ENCODE measurements at places on chromosomes 4 and X. TPM values are rescaled to one million over a fixed set of nuclear protein-coding genes. Genes with fewer than 3 reads are reported as not detected.

TEC gene
- 2.7 TPM for total RNA-seq

CCNB3 gene
- total RNA-seq, result 1.0 TPM

- DNase-seq, result no peak
- no peak overlapping the region for H3K4me3 ChIP-seq
- no peak overlapping the region for H3K27ac ChIP-seq
- H3K4me1 ChIP-seq, result peaks cover 8% of the 10 kb centered on the region
- H3K36me3 ChIP-seq, result no peaks in the 10 kb centered on the region
Observed at GRCh38 chr4:77434299-77435092, 171.1 kb upstream of the CXCL13 start.

- no peaks in the 10 kb centered on the region for H3K36me3 ChIP-seq
- no peaks in the 10 kb centered on the region for H3K27me3 ChIP-seq
- no peaks in the 10 kb centered on the region for H3K4me1 ChIP-seq
- no peak for DNase-seq
Observed at GRCh38 chrX:37701588-37701987, 16.0 kb downstream of the XK start.

DNA sequence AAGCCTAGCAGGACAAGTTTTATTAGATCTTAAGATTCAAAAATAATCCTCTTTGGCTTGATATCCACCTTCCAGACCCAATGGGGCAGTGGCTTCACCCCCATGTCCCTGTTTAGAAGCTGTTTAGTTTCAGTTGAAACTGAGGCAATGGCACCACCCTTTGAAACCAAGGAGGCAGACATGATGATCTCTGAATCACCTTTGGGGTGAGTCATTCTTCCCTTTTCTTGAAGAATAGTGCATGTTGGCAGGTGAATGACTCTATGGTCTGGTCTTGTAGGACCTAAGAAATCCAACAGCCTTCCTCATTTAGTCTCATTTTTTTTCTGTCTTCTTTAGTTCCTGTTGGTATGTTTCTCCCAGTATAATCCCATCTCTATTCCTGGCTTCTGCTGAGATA is 29.5 kb upstream of the BMP15 start:
- DNase-seq, result no peak
- no peaks in the 10 kb centered on the region for H3K36me3 ChIP-seq
- H3K27me3 ChIP-seq, result peaks cover 2% of the 10 kb centered on the region
- no peak overlapping the region for H3K27ac ChIP-seq

- no peak overlapping the region for H3K4me3 ChIP-seq
- peaks cover 30% of the 10 kb centered on the region for H3K4me1 ChIP-seq
- H3K27ac ChIP-seq, result no peak overlapping the region
- DNase-seq, result no peak
- no peaks in the 10 kb centered on the region for H3K27me3 ChIP-seq
- H3K36me3 ChIP-seq, result peaks cover 67% of the 10 kb centered on the region
Observed at GRCh38 chrX:48461830-48462229, 8.2 kb downstream of the SLC38A5 start.

DNA sequence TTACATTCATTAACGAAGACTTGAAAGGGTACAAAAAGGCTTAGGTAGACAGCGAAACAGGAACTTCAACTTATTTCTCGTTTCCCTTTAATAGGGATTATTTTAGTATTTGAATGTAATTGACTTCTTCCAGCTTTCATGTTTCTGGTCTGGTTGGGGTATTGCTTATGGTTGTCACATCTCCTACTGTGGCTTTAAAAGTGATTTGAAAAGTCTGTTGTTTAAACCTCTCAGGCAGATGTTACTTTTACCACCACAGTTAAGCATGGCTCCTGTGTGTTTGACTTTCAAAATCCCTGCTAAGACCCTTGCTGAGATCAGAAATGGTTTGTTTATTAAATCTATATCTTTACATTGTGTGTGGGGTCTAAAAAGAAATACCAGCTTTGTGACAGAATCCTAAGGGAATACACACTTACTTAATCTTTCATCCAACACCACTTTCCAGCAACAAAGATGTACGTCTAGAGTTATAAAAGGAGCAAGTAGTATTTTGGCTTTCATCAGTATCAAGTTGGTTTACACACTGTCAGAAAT is 661.2 kb downstream of the FAT4 start:
- no peak overlapping the region for H3K4me3 ChIP-seq
- H3K27me3 ChIP-seq, result no peaks in the 10 kb centered on the region
- H3K4me1 ChIP-seq, result no peaks in the 10 kb centered on the region
- H3K36me3 ChIP-seq, result no peaks in the 10 kb centered on the region
- no peak overlapping the region for H3K27ac ChIP-seq
- DNase-seq, result no peak

GRCh38 chr4:92304606-92305005 is 840 bp downstream of the GRID2 start:
- peaks cover 33% of the 10 kb centered on the region for H3K27me3 ChIP-seq
- H3K4me1 ChIP-seq, result peaks cover 2% of the 10 kb centered on the region
- DNase-seq, result no peak

RS1 gene
- total RNA-seq, result not detected

- no peak overlapping the region for H3K4me3 ChIP-seq
- H3K27ac ChIP-seq, result no peak overlapping the region
- no peaks in the 10 kb centered on the region for H3K36me3 ChIP-seq
- no peaks in the 10 kb centered on the region for H3K4me1 ChIP-seq
- no peak for DNase-seq
Observed at GRCh38 chr4:96240041-96240440, 400.1 kb downstream of the PDHA2 start.

GRCh38 chrX:150192816-150193215 is 170.3 kb upstream of the MAMLD1 start:
- H3K4me3 ChIP-seq, result no peak overlapping the region
- no peaks in the 10 kb centered on the region for H3K4me1 ChIP-seq
- no peaks in the 10 kb centered on the region for H3K36me3 ChIP-seq
- peak; percentile 1 for DNase-seq
- H3K27me3 ChIP-seq, result no peaks in the 10 kb centered on the region

DNA sequence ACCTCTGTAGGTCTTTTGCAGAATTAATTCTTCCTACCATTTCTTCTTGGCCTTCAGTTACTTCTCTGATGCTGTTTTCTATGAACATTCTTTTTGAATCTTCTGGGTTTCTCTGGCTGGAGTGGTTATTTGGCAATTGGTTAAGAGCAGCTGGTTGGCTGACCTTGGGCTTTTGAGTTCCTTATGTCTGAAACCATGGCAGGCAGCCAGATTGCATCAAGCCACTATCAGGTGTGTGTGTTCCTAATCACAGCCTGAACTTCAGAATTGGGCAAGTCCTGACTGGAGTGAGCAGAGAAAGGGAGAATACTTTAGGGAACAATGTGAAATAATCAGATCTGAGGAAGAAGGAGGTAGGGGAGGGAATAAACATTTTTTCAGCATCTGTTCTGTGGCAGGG is 90.2 kb downstream of the ARHGAP10 start:
- no peak for DNase-seq
- H3K4me3 ChIP-seq, result no peak overlapping the region
- peaks cover 2% of the 10 kb centered on the region for H3K4me1 ChIP-seq
- no peak overlapping the region for H3K27ac ChIP-seq
- H3K36me3 ChIP-seq, result peaks cover 3% of the 10 kb centered on the region
- no peaks in the 10 kb centered on the region for H3K27me3 ChIP-seq

NDST3 gene
- total RNA-seq, result not detected

GRCh38 chr4:160184884-160185283 is 1082.0 kb downstream of the RAPGEF2 start:
- H3K4me1 ChIP-seq, result no peaks in the 10 kb centered on the region
- no peaks in the 10 kb centered on the region for H3K36me3 ChIP-seq
- H3K27me3 ChIP-seq, result no peaks in the 10 kb centered on the region
- DNase-seq, result no peak

- H3K27me3 ChIP-seq, result peaks cover 24% of the 10 kb centered on the region
- no peak overlapping the region for H3K4me3 ChIP-seq
Observed at GRCh38 chrX:40004246-40004535, 93.6 kb downstream of the BCOR start.

DNA sequence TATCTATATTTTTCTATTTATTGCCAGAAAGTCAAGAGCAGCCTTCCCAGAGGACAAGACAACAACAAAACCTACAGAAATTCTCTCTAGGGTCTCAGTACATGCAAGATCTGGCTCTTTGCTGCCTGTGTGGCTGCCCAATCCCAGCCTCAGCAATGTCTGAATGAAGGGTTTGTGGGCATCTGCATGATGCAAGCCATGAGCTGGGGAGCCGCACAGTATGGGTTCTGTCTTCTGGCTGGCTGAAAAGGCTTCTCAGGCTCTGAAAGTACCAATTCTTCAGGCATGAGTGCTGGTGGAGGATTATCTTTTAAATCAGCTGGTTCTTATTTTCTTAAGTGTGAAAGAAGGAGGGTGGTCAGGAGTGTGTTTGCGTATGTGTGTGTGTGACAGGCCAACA is 104.6 kb downstream of the PDGFRA start:
- no peak for DNase-seq
- no peaks in the 10 kb centered on the region for H3K36me3 ChIP-seq
- no peaks in the 10 kb centered on the region for H3K4me1 ChIP-seq

GRCh38 chr4:26124753-26125321 is 196.0 kb upstream of the RBPJ start:
- H3K36me3 ChIP-seq, result peaks cover 19% of the 10 kb centered on the region
- no peak overlapping the region for H3K27ac ChIP-seq
- H3K4me3 ChIP-seq, result no peak overlapping the region
- no peak for DNase-seq
- peaks cover 16% of the 10 kb centered on the region for H3K4me1 ChIP-seq
- no peaks in the 10 kb centered on the region for H3K27me3 ChIP-seq

DNA sequence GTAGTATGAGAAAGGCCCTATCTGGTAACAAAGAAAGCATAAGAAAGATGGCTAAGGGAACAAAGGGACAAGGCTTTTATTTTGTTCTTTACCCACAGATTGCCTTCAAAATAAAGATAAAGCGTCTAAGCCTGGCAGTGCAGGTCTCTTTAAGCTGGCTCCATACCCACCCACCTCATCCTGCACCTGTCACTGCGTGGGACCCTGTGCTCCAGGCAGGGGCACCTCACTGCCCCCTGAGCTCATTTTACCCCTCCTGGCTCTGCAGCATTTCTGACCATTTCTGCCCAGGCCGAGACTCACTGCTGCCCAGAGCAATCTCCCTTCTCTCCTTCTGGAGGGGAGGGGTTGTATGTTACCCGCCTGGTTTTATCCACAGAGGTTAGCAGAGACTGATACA is 1.7 kb upstream of the CYP4V2 start:
- DNase-seq, result no peak
- H3K27ac ChIP-seq, result peak overlapping the region; percentile 94
- peaks cover 4% of the 10 kb centered on the region for H3K36me3 ChIP-seq
- H3K27me3 ChIP-seq, result peaks cover 13% of the 10 kb centered on the region
- H3K4me1 ChIP-seq, result peaks cover 23% of the 10 kb centered on the region

DNA sequence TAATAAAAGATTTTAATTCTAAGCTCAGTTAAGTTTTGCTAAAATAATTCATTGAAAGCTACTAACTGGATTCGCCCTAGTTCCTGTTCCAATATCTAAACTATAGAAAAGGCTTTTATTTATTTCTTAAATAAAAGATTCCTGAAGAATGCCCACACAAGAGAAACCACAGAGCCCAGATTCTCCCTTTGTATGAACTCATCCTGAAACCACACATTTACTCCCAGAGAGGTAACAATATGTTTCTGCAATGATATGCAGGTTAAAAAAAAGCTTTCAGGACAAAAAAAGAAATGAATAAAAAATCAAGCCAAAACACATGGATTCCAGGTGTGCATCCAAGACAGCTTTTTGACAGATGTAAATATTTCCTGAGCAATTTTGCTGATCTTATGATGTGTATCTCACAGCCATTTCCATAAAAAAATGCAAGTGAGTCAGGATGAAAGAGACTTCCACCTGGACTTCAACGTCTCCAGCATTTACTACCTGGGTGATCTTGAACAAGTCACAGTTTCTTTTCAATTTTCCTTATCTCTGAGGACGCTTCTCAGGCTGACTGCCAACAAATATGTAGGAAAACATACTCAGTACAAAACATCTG is 234.4 kb upstream of the FAT1 start:
- H3K4me3 ChIP-seq, result no peak overlapping the region
- no peak for DNase-seq
- H3K4me1 ChIP-seq, result no peaks in the 10 kb centered on the region
- no peak overlapping the region for H3K27ac ChIP-seq
- no peaks in the 10 kb centered on the region for H3K27me3 ChIP-seq

- no peaks in the 10 kb centered on the region for H3K36me3 ChIP-seq
- H3K4me1 ChIP-seq, result no peaks in the 10 kb centered on the region
- DNase-seq, result no peak
- H3K4me3 ChIP-seq, result no peak overlapping the region
Observed at GRCh38 chrX:108380222-108380621, 58.0 kb downstream of the COL4A6 start.

- no peak overlapping the region for H3K4me3 ChIP-seq
- no peak for DNase-seq
- no peak overlapping the region for H3K27ac ChIP-seq
Observed at GRCh38 chrX:134752558-134752957, 94.3 kb upstream of the PLAC1 start.

DNA sequence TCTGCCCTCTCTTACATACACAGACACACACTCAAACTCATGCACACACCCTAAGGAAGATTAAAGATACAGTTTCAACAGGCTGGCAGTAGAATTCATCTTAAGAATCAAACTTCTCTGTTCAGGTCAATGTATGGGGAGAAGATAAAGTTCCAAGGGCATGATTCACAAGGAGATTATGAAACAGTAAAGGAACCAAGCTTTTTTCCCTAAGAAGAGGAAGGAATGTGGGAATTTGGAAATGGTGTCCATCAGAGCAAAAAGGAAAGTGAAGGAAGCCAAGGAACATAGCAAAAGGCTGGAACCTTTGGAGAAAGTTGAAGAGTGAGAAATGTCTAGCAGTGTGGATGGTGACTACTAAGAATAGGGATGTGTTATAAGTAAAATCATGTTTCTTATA is 191.0 kb upstream of the NPY2R start:
- H3K4me1 ChIP-seq, result no peaks in the 10 kb centered on the region
- H3K36me3 ChIP-seq, result no peaks in the 10 kb centered on the region
- no peak overlapping the region for H3K27ac ChIP-seq
- no peak overlapping the region for H3K4me3 ChIP-seq
- no peak for DNase-seq
- no peaks in the 10 kb centered on the region for H3K27me3 ChIP-seq
